ENCODE measurements at places on chromosomes 1 and 21.

GRCh38 chr21:33478935-33479678, 667 bp downstream of the TMEM50B start:
- peak; percentile 25 for DNase-seq

GRCh38 chr1:191152776-191153175, 675.1 kb upstream of the BRINP3 start:
- no peak for DNase-seq

DNA sequence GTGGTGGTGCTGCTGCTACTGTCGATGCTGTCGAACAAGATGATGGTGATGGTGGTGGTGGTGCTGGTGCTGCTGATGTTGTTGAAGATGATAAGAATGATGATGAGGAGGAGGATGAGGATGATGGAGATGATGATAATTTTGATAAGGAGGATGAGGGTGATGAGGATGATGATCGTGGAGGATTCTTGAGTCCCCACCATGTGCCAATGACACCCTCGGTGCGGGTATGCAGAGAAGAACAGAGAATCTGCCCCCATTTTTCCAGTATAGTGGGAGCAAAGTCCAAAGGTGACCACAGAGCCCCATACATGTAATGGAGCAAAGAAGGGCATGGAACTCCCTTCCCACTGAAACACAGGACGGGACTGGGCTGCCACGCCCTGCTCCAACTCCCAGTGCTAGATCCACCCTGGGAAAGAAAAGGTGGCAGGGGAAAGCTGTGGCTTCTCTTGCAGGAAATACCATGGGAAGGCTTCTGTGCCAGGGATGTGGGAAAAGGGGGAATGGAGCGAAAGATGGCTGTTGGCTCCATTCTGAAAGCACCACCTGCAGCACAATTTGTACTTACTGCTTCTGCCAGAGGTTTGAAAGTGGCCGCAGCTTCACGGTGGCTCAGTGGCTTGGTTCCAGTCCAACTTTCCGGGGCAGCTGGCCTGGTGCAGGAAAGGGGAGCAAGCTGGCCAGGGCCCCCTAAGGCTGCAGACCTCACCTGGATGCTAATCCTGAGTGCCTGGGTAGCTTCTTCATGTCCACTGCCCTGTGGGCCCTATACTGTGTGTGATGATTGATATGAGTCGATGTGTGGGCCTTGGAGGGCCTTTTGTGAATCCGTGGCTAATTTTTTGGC, 387.2 kb upstream of the VAMP3 start:
- DNase-seq = no peak

DNA sequence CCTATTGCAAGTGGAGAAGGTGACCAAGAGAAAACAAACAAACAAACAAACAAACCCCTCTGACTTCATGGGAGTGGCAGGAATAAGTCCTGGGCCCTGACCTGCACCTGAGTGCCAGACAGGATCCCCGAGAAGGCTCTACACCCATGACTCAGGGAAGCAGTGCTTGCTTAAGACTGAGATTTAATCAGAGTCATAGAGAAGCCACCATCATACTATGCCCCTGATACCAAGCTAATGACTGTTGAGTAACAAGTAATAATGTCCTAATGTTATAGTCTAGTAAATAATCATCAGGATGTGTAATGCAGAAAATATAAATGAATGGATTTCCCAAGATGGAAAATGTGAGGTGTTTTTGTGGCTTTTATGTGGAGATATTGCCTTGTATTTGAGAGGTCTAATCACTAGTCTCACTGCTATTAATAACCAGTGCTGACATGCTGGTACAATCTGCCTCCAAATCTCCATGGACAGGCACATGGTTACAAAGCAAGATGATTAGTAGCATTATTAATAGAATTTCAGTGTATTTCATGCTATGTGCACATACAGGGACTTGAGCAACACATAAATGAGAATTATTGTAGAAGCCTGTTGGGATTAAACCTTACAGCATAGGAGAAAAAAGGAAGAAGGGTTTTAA, 1290.9 kb downstream of the MRPL39 start:
- no peak for DNase-seq

GRCh38 chr1:205430696-205431305, 8.9 kb upstream of the LEMD1 start:
- peak; percentile 69 for DNase-seq

GRCh38 chr21:31181082-31181750, 142.9 kb upstream of the KRTAP19-8 start:
- DNase-seq = peak; percentile 42

- no peak for DNase-seq
Measured at GRCh38 chr1:52504720-52505119, 48.2 kb downstream of the TUT4 start.

- no peak for DNase-seq
Measured at GRCh38 chr1:198435056-198435455, 105.4 kb downstream of the ATP6V1G3 start.

GRCh38 chr1:70483342-70483741, 72.3 kb downstream of the CTH start:
- DNase-seq = no peak
